ENCODE measurements at places on chromosomes 4 and X.

DNA sequence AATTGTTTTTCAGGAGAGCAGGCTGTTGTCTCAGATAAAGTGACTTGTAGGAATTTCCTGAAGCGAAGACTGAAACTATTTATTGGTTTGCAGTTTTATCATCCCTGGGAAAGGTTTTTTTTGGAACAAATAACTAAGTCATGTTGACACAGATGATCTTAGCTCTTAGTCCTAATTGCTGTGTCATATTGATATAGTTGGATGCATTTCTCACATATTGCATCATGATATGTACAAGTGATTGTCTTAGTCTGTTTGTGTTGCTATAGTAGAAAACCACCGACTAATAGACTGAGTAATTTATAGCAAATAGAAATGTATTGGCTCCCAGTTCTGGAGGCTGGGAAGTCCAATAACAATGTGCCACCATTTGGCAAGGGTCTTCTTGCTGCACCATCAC, 397.5 kb upstream of the PPP1R2C start:
- no peak for DNase-seq

GRCh38 chr4:74161666-74162450, 3.9 kb downstream of the MTHFD2L start:
- no peak for DNase-seq

- DNase-seq = no peak
Observed at GRCh38 chr4:117084866-117085701, at the start of gene TRAM1L1. TRAM1L1 (minus strand) TSS chr4:117085576; CDS start chr4:117085393, 183 bp downstream.

GRCh38 chr4:10354746-10355145, 102.5 kb downstream of the ZNF518B start:
- DNase-seq = no peak

DNA sequence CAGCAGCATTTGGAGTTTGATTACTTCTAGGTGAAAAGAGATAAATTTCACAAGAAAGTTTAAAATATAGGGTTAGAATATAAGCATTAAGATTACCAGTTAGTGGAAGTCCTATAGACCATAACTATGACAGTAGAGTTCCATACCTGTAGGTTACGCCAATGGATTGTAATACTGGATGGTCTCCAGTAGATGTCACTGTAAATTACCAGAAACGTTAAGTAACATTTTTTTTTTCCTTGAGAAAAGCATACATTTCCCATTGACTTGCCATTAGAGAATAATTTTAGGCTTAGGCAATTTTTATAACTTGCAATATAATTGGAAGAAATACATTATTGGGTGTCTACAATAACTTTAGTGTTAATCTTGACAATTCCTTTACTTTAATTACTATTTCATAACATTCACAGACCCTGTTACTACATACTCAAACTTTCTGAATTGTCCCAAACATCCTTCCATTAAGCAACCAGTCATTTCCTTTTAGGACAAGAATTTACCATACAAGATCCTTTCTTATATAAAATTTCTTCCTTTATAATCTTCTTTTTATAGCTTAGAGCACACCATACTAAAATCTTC, 304.1 kb upstream of the TECRL start:
- no peak for DNase-seq

DNA sequence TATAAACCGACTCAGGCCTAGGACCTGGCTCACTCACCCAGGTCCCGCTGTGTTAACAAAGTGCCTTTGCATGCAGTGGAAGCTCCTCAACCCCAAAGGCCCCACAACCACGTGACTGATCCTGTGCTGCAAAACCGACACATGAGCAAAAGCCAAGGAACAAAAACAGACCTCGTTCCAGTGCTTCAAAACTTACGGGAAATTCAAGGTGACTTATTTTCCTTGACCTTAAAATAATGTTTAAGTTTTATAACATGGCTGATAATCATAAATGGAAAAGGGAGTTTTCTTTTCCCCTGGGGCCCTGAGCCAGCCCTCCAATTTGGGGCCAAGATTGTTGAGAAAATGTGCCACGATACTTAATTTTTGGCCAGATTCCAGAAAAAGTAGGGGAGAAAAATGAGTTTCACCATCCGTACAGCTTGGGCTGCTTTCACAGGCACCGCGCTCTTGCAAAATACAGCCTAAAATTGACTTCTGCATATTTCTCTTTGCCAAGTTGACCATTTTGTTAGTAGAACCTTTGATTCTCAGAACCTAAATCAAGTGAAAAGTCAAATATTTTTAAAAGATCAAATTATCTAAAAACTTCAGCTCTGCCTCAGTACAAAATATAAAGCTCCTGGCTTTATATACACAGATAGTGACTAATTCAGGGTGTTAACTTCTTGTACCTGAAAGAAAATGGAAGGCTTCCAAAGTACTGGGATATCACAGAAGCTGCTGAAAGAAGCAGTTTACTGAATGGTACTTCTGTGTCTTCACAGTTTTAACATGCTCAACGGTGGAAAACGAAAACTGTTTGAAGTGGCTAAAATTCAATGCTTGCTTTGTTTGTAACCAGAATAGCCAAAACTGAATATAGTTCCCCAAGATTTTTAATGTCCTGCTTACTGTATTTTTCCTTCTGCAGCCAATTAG, 93.8 kb downstream of the APBB2 start:
- DNase-seq = no peak

- DNase-seq = no peak
Observed at GRCh38 chr4:82737354-82737753, 61.2 kb downstream of the SCD5 start.

GRCh38 chrX:38887222-38887621, 86.0 kb downstream of the MID1IP1 start:
- no peak for DNase-seq

GRCh38 chrX:14351611-14352303, 177.6 kb upstream of the GLRA2 start:
- DNase-seq = no peak

DNA sequence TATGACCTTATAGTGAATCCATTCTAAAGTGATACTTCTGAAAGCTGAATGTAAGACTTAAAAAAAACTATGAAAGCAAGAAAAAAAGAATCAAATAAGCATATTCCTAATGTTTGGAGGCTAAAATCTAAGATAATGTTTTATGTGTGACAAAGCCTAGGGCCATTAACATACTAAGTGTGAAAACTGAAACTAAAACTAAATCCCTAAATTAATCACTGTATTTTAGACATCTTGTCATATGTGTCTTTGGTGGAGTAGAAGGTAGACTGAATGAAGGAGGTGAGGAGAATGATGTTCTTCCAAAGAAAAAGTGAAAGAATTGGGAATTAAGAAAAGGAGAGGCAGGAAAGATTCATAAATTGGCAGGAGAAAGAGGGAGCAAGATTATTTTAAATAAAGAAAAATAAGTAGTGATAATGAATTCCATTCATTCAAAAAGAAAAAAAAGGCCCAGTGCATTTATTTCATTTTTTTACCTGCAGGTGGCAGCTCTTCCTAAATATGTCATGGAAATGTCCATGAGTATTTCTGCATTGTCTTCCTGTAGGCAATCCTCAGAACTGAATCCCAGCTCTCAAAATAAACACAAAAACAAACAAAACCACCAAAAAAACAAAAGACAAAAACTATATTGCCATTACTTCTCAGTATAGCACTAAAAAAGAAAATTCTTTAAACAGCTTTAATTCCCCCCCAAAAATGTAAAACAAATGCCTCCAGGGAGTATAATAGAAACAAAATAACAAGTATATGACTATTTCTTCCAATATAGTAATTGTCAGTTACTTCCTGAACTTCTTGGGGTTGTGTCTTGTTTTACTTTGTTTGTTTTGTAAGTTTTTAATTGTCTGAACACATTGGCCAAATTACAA, 17.0 kb upstream of the AP1AR start:
- peak; percentile 28 for DNase-seq

- DNase-seq = peak; percentile 51
Observed at GRCh38 chrX:150362599-150363481, at the start of gene MAMLD1. MAMLD1 (plus strand) TSS chrX:150363317; CDS start chrX:150445517, 82,200 bp downstream.

DNA sequence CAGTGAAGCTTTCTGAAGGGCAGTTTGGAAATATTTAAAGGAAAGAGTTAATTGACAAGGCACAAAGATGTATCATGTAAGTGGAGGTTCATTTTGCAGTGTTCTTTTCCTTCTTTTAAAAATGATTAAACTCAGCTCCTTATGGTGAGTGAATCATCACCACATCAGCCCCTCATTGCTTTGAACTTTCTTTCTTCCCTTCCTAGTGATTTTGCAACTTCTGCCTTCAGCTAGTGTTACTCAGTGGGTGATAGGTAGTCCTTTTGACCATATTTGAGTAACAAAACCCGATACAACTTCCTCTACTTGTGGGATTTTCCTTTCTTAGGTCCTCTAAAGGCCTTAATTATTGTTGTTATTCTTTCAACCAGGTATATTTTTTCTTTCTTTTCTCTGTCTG, 8.2 kb downstream of the ZCCHC4 start:
- no peak for DNase-seq

DNA sequence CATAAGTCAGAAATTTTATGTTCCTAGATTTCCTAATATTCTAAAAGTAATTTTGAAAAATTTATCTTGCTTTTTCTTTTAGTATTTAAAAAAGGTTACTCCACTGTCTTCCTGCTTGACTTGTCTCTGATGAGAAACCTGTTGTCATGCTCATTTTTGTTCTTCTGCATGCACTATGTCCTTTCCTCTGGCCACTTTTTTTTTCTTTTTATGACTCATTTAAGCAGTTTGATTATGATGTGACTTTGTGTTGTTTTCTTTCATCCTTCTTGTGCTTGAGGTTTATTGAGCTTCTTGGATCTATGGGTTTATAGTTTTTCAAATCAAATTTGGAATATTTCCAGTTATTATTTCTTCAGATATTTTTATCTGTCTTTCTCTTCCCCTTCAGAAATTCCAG, 12.0 kb upstream of the UFSP2 start:
- no peak for DNase-seq

GRCh38 chr4:185020863-185021761, 2.8 kb downstream of the HELT start:
- DNase-seq = no peak

GRCh38 chrX:74535408-74536151, 78.8 kb downstream of the RLIM start:
- DNase-seq = peak; percentile 21

- no peak for DNase-seq
Observed at GRCh38 chrX:41236629-41237028, 97.3 kb upstream of the DDX3X start.

GRCh38 chr4:1539859-1540600, 133.8 kb upstream of the NKX1-1 start:
- no peak for DNase-seq

DNA sequence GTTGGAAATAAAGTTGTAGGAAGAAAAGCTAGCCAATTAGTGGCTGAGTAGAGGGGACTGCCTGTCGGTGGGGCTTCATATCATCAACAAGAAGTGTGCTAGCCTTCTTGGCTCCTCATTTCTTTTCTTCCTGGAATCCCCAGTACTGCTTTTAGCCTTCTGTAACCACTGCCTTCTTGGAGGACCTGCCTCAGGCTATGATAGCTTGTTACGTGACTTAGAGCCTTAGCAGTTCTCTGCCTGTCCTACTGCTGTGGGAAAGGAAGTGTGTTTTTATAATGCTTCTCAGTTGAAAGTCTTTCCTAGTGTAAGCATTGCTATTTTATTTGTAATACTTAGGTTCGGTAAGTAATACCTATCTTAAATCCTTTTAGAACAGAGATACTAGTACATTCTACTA, 61.9 kb downstream of the LARP1B start:
- no peak for DNase-seq

DNA sequence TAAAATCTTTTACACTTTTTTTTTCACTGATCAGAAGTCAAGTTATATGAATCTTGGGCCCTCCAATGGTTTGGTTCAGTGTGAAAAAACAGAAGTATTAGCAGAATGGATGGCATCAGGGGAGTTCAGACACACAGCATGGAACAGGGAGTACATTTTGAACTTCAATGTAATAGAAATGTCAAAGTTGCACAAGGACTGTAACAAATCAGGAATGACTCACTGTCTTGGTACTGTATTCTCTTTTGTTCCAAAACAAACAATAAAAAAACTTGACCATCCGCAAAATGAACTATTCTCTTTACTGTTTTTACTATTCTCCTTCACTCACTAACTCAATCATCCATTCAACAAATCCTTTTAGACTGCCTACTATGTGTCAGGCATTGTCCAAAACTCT, 401.0 kb downstream of the FSTL5 start:
- DNase-seq = no peak

GRCh38 chrX:45322382-45322781, 121.7 kb upstream of the DIPK2B start:
- peak; percentile 51 for DNase-seq

- no peak for DNase-seq
Observed at GRCh38 chr4:74111306-74111975, 12.4 kb upstream of the CXCL2 start.

DNA sequence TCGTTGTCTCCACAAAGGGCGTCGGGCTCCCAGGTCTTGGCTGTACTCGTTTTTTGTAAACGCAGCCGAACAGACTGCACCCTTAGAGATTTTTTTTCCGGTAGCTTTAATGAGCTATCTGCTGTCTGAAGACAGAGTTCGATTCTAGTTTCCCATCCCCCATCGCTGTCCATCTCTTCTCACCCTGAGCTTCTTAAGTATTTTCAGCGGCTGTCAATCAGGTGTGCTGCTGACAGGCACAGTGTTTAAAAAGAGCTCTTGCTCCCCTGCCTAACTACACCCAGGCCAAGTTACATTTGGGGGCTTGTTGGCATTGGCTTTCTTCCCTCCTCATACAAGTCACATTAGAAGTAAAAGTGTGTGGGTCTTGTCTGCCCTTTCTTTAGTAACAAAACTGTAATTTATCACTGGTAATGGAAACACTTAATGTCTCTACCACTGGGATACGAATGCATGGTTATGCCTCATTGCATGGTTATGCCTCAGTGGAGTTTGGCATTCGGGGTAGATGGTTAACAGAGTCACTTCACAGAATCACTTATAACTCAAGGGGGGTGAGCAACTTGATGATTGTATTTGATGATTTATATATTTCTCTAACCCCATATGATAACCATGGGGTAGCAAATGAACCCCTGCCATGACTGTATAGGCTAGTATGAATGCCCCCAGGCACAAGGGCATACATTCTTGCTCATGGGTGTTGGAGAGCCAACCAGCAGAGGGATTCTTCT, 1.4 kb upstream of the ARHGAP6 start:
- no peak for DNase-seq

GRCh38 chrX:21926527-21927278, 13.8 kb upstream of the SMS start:
- peak; percentile 82 for DNase-seq

- DNase-seq = no peak
Observed at GRCh38 chrX:106731590-106731989, 5.1 kb downstream of the RNF128 start.

GRCh38 chr4:100838286-100838685, 320.5 kb upstream of the EMCN start:
- no peak for DNase-seq

- no peak for DNase-seq
Observed at GRCh38 chrX:19515615-19516105, 352 bp upstream of the MAP3K15 start.

- DNase-seq = no peak
Observed at GRCh38 chr4:128735714-128736113, 73.8 kb upstream of the JADE1 start.

GRCh38 chr4:164935363-164935762, 42.1 kb downstream of the TRIM61 start:
- peak; percentile 27 for DNase-seq

GRCh38 chrX:13008189-13008533, 33.3 kb downstream of the TMSB4X start:
- no peak for DNase-seq
